GM12864 (cell line): ENCODE measurements at places on chromosomes 4 and X.

DNA sequence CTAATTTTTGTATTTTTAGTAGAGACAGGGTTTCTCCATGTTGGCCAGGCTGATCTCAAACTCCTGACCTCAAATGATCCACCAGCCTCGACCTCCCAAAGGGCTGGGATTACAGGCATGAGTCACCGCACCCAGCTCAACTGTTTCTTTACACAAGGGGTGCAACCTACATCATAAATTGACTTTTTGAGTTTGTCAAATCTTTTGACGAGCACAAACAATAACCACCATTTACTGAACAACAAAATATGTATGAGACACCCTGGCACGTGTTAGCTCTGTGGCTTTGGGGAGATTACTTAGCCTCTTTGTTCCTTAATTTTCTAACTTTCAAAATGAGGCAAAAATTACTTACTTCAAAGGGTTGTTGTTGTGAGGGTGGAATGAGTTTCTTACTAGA, 23.5 kb upstream of the SLC34A2 start:
- no peak for DNase-seq

DNA sequence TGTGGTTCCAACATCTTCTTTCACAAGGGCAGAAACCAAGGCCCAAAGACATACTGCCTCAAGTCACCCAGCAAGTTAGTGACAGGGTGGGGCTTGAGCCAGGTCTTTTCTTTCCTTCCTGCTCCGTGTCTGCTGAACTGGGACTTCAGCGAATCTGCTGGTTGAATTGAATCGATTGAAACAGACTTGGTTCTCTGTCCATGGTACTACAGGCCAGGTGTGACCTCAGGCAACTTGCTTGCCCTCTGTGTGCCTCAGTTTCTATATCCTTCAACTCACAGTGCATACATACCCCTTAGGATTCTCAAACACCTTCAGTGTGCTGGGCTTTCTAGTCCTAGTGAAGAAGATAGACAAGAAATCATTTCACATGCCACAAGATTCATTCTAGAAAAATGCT, 2.0 kb upstream of the ABLIM2 start:
- DNase-seq = no peak

- DNase-seq = no peak
Observed at GRCh38 chr4:119589165-119589564, 39.4 kb downstream of the PDE5A start.

DNA sequence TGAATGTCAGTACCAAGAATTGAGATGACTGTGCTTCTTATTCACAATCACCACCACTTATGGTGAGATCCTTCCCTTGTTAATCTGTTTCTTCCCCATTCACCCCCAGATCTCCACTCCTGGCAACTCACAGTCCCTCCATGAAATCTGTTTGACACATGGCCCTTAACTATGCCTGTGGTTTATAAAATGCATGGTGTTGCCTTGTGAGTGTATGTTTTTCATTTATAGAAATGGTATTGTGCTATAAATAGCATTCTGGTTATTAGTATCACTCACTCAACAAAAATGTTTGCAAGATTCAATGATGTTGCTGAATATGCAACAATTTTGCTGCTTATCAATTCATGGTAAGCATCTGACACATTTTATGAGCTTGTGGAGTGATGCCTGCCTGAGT, 131.0 kb downstream of the PRKX start:
- DNase-seq = no peak

DNA sequence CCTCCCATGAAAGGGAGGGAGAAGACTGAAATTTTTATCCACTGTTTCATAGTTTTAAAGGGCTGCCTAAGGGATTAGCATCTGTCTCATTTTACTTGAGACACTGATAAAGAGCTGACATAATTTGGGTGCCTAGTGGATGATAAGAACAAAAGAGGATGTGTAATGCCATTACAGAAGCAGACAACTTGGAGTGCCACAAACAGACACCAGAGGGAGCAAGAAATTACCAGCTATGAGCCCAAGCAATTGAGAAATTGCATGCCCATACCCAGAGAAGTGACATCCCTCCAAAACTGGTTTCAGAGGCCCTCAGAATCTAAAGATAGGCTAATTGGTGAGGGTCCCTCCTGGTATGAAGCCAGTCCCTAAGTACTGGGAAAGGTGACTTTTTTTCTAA, 38.5 kb upstream of the POU3F4 start:
- no peak for DNase-seq

DNA sequence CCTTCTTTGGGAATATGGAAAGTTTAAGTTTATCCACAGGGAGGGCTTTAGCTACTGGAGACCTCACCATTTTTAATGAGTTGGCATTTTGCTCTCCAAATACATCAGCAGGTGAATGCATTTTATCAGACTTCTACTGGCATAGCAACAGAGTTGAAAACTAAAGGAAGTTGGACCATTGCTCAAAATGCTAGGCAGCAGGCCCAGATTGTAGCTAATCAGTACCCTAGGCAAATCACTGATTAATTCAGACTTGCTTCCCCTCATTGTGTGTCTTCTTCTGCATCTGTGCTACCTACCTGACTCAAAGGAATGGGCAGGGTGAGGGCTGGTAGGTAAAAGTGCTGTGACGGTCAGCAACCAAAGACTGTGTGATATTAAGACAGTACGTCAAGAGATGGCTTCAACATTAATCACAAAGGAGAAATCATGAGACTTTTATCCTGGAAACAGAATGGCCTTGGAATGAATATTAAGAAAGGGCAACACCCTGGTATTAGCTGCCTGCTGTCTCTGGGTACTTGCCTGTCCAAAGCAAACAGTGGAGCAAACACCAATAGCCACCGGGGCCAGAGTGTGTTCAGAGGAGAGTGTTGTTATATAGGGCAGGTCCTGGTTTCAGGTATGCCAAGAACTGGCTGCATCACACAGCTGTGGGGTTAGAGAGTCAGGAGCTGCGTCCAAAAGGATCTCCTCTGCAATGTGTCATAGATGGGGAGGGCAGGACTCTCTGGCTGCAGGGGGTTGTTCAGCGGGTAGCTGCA, 17.1 kb upstream of the SMIM20 start:
- DNase-seq = no peak

GRCh38 chr4:15714646-15715435, 12.0 kb downstream of the BST1 start:
- DNase-seq = no peak

- DNase-seq = no peak
Observed at GRCh38 chr4:10582059-10582686, 102.4 kb downstream of the CLNK start.

- DNase-seq = no peak
Observed at GRCh38 chr4:108774809-108775530, 12.1 kb upstream of the ETNPPL start.
